SHP77 (cell line): ENCODE measurements at places on chromosomes 6 and 20.

- no peak for DNase-seq
Observed at GRCh38 chr6:93047033-93047432, 372.3 kb downstream of the EPHA7 start.

DNA sequence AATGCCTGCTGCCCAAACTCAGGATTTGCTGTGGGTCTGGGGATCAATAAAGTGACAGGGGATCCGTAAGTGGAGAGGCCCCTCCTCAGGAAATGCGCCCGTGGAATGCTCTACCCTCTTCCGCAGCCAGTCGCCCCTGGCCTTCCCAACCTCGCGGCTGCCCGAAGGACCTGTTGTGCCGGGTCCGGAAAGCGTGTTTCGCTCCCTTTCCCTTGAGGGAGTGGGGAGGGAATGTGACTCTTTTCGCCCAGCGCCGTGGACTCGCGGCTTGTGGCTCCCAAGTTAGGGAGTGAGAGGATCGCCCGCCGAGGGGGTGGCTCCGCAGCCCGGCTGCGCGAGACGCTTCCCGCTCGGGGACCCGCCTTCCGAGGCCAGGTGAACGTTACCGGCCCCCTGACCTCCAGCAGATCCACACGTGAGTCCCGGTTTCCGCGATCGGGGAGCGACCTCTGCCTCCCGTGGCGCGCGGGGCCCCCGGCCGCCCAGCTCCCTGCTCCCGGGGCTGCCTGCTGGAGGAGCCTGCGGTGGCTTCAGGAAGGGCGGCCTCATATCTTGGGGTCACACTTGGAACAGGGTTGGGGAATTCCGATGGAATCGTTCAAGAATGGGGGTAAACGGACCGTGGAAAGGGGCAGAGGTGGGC, 666 bp downstream of the TPD52L1 start:
- no peak for DNase-seq

DNA sequence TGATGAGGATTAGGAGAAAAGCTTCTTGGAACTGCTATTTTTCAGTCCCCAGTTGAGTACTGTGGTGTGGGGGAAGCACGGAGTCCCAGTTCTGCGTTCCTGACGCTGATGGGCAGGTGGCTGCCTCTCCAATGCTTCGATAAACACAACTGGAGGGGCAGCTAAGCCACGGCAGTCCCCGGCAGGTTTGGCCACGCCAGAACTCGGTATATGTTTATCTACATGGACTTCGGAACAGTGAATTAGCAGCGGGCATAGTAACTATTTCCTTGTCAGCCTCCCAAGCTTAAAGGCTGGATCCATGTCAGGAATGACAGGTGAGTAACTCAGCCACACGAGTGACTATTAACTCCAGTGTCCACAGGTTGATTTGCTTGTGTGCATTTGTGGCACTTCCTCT, 354.4 kb downstream of the ZFAND3 start:
- no peak for DNase-seq

DNA sequence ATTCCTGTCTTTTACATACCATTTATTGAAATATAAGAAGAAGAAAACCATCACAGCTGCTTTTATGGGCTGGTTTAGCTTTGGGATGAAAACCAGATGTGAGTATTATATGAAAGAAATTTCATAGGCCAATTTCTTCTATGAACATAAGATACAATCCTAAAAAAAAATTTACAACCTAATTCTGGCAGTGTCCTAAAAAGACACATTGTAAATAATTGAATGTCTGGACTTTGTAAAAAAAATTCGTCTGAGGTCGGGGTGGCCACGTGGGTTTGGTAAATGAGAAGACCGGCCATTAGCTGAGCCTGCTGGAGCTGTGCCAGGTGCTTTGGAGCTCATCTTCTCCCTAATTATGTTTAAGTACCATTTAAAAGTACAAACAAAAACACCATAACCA, 26.8 kb downstream of the DACT2 start:
- DNase-seq = no peak

DNA sequence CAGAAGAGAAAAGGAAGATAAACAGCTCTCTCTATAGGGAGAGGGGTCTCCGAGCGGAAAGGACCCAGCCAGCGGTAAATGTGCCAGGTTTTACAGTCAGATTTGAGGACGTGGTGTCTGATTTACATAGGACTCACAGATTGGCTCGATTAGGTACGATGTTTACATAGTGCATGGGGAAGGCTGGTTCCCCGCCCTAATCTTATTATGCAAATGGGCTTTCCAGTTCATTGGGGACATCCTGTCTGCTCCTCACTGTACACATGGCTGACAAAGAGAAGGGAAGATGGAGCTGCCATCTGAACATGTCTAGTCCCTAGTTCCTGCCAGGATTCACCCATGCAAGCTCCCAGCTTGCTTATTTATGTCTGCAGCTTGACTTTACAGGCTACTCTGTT, 119.9 kb downstream of the RNF144B start:
- peak; percentile 35 for DNase-seq

DNA sequence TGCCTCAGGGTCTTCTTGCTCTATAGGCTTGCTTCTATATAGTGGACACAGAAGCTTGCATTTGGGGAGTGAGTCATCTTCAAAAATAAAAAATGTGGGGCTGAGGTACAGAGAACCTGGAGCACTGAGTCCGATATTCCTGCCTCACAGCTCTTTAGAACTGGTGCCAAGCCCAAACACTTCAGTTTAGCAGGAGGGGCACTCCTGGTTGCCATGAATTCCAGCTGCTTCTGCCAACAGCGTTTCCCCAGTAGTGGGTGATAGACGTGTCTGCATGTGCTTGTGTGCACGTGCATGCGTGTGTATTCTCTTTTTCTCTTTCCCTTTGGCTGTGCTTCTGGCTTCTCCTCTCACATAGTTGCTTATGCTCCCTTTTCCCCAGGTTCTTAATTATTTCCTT, 11.9 kb downstream of the DNPH1 start:
- no peak for DNase-seq

- no peak for DNase-seq
Observed at GRCh38 chr6:26336355-26337198, 28.4 kb upstream of the BTN3A2 start.

GRCh38 chr20:34072076-34072475, 40.0 kb downstream of the EIF2S2 start:
- no peak for DNase-seq

DNA sequence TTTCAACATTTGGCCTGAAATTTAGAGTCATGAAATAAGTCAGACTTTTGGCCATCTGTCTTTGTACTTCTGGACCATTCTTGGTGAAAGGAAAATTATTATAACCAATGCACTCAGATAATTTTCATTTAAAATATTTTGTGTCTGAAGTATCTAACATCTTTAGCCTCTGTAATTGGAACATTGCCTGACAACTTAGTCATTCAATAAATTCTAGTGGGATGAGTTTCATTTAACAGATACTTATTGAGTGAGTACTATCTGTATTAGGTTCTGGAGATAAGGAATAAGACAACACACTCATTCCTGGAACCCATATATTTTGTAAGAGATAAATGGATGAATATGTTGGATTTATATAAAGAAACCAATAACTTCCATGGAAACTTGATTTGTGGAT, 536.0 kb downstream of the BCKDHB start:
- no peak for DNase-seq

DNA sequence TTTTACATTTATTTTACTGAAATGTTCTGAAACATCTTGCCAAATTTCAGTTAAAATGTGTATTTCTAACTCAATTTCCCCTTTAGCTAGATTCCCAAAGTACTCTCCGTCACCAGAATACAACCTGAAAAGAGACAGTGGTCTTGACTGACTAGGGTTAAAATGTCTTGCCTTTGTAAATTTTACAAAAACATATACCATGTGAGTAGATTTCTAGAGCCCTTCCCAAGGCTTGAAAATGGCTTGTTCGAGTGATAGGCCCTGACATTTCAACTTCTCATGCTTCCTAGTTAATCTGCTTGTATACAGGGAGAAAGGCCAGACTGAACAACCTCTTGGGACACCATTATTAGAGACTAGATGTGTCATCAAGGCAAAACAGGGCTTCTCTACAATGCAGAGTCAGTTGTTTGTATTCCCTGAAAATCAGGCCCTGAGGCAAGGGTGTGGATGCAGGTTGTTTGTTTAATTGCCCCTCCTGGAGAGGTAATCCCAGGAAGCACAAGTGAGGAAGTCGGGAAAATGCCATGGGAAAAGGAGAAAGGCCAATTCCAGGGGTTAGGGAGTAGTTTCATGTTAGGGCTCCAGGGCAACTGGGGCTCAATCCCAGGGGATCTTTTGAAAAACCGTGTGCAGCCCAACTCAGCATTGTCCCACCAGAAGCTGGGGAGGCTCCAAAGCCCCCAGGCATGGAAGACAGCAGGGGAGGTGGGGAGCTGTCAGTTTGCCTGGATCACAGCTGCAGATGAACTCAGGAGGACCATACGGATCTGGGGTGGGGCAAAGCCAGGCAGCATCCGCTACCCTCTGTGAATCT, 11.6 kb upstream of the TFB1M start:
- no peak for DNase-seq

DNA sequence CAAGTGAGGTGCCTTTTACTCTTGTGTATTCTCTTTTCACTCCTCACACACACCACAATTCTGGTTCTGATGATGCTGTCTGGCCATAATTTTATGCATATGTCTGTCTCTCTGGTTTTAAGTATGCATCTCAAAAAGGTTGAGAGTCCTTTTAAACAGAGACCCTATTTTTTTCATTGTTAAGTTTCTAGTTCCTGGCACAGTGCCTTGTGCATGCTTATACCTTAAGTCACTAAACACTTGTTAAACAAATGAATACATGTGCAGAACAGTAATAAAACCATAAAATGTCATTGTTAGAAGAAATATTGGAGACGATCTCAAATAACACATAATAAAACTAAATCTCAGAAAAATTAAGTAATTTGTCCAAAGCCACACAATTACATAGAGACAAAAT, 7.9 kb downstream of the ROS1 start:
- DNase-seq = no peak

- DNase-seq = no peak
Observed at GRCh38 chr6:3616565-3617176, 134.8 kb downstream of the PXDC1 start.

- no peak for DNase-seq
Observed at GRCh38 chr20:47850146-47850545, 64.9 kb upstream of the SULF2 start.

DNA sequence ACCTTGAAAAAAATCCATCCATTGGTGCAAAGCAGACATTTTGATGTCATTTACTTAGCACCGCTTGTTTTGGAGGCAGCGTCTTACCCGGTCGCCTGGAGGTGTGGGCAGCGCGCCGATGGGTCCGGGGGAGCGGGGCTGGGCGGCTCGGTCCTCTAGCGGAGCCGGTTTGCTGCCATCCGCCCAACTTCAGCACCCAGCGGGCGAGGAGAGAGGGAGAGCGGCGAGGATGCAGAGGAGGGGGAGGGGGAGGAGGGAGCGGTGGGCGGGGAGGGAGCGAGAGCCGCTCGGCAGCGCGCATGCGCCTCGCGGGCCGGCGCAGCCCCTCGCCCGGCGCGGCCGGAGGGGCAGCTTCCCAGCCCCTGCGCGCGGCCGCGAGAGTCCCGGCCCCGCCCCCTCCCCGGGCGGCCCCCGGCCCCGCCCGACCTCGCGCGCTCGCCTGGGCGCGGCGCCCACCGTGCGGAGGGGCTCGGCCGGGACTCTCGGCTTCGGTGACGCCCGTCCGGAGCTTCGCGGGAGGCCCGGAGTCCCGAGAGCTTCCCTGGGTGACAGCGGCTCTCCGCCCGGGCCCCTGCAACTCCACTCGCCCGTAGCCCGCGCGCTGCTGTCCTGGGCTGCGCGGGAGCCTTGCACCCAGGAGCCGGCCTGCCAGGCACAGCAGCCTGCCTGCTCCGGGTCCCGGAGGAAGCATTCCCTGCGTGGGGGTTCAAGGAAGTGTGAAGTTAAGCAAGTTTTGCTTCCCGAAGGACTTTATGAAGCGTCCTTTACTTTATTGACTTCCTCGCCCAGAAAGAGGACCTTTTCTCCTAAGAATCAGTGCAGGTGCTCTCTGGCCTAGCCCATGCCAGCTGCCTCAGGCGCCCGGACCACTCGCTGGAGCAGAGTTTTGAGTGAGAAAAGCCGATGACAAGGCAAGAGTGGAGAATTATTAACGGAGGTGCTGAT, at the start of gene RGS17:
TSS of gene RGS17 (minus strand) at position 246 of the 945 bp plus-strand sequence. CDS start 87,264 bp downstream, outside the sequence.
- DNase-seq = peak; percentile 80

DNA sequence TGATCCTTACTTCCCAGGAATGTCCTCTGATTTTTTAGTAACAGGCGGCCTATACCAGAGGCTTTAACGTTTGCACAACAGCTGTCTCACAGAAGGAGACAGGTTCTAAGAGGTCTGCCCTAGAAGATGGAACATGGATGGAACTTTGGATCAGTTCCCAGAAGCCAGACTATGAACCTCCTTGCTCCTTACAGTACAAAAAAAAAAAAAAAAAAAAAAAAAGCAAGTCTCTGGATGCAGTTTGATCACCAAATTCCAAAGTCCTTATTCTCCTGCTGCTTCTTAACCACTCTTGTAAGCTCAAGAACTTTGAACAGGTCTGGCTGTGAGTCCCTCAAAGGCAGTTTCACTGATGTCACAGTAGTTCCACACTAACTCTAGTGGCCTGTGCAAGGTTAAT, 2.0 kb upstream of the TRMT11 start:
- no peak for DNase-seq

- DNase-seq = no peak
Observed at GRCh38 chr6:30500421-30501355, 11.4 kb downstream of the HLA-E start.

DNA sequence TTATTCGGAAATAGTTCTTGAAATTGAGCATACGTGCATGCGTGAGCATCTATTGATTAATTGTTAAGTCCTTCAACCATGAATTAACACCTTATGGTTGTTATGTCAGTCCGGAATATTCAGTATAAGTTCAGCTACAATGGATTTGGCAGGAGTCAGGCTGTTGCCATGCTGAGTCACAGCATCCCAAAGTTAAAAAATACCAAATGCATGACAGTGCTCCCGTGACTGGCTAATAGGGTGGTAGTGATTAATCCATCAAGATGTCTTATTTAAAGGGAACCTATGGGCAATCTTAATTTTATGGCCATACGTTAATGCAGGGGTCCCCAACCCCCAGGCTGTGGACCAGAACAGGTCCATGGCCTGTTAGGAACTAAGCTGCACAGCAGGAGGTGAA, 10.5 kb downstream of the RAE1 start:
- DNase-seq = no peak

- DNase-seq = no peak
Observed at GRCh38 chr6:161064915-161065314, 73.3 kb downstream of the MAP3K4 start.

DNA sequence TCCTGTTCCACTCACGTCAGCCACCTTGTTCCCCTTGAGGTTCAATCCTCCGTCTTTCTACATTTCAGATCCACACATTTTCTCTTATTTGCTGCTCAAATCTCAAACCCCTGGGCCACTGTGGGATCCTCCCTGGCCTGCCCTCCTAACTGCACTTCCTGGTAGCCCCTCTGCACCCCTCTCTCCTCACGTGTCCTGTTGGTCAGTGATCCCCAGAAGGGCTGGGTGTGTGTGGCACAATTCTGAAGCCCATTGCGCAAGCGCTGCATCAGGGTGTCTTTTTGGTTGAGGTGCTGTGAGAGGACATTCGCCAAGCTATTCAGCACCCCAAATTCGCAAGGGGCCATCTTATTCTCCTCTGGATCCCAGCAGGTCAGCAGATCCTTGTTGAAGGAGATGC, 2.3 kb downstream of the HLA-DMB start:
- no peak for DNase-seq

- no peak for DNase-seq
Observed at GRCh38 chr6:226516-227073, 65.7 kb upstream of the DUSP22 start.
